ENCODE measurements at places on chromosomes 6 and 20.

DNA sequence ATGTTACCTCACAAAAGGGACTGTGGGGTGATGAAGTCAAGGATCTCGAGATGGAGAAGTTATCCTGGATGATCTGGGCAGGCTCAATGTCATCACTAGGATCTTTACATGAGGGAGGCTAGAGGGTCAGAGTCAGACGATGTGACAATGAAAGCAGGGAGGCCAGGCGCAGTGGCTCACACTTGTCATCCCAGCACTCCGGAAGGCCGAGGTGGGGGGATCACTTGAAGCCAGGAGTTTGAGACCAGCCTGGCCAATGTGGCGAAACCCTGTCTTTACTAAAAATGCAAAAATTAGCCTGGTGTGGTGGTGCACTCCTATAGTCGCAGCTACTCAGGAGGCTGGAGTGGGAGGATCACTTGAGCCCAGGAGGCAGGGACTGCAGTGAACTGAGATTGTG lies 68.8 kb downstream of the TTLL2 start:
- no peak for DNase-seq

- no peak for DNase-seq
Measured at GRCh38 chr6:145372671-145373151, 362.6 kb downstream of the EPM2A start.

DNA sequence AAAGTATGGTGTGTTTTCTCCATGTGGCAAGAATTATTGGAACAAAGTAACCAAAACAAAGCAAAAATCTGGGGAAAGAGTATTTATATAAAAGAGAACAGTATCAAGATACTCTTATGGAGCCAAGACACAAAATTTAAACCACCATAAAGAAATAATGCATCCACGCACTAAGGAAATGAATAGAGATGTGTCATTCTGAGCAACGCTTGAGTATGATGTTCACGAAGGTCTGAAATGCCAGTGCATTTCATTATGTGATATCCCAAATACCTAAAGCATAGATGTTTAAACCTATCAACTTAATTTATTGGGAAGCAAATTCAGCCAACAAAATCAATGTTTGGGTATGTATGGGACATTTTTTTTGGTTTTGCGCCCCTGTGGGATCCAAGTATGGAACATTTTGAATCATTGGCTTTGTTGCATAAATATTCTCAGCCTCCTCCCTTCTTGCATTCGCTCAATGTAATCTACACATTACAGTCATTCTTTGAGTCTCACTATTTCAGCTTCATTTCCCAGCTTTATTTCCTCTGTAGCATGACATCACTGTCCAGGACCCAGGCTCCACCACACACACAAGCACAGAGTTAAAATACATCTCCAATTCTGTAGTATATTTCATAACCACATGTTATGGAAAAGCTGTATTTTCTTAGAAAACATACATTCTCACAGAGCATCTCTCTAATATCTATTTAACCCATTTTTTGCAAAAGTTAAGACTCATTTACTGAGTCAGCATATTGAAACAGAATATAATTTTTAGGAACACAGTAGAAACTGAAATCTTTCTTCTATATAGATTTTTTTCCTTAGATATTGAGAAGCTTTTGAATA lies 11.6 kb upstream of the MOXD1 start:
- no peak for DNase-seq

DNA sequence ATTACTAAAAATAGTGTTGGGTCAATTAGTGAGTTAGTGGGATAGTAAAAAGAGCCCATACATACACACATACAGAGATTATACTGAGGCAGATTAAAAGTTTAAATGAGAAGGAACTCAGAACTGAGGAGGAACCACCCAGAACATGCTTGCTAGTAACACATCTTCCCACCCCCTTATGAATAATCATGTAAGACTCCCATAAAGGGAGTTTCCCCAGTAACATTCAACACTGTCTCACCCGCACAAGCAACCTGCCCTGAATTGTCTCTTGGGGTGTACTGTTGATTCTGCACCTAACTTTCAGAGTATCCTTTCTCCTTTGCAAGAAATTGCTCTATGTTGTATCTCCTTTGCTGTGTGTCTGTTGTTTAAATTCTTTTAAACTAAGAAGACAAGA lies 11.1 kb upstream of the HLA-DQB2 start:
- DNase-seq, result no peak

- no peak for DNase-seq
Measured at GRCh38 chr6:137389150-137389704, 105.0 kb downstream of the OLIG3 start.

DNA sequence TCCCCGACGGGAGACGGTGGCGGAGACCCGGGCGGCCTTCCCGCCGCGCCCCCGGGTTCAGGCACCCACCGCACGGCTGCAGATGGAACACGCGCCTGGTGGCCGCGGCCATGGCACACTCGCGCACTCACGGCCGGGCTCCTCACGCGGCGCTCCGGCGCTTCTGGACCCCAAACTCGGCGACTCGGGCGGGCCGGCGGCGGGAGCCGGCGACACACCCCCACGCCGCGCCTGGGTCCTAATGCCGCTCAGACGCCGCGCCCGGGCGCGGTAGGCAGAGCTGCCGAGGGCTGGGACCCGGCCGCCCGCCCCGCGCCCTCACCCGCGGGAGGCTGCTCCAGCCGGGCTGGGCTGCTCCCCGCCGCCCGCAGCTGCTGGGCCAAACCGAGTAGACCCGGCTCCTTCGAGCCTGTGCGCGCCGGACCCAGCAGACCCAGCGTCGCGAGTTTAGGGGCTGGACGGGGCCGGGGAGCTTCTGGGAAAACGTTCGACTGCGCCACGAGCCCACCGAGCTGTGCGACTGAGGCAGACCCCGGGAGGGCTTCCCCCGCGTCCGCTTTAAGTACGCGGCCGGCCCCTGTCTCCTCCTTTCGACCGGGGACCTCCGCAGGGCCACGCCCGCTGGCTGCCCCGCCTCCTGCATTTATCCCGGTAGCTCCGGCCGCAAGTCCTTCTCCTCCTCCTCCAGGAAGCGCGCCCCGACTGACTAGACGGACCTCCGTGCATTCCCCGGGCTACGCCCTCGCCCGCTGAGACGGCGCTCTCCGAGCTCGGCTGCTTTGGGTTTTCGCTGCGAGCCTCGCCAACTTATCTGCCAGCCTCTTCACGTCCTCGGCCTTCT lies at the start of gene SLC4A11:
Gene SLC4A11 (minus strand): TSS at position 165 of the 841 bp plus-strand sequence. CDS start 53 bp downstream, at position 112.
- no peak for DNase-seq

DNA sequence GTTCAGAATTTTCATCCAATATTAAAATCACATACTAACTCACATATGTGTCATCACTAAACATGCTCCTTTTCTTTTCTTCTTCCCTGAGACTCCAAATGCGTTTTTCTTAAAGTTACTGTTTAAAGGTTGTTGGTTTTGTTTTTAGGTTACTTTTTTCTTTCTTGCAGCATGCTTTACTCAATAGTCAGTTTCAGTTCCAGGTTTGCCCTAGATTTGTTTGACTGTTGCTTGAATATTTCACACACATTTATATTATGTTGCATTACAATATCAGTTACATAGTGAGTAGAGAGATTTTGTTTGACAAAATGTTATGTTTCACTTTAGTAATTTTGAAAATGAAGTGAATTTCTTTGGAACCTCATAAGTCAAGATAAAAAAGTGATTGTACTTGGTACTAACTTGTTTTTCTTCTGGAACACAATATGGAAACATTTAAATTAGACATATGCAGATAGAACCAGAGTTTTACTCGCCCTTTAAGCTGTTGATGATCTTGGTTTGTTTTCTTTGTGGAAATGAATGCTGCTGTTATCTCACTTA lies 27.3 kb downstream of the FNDC1 start:
- DNase-seq, result no peak

DNA sequence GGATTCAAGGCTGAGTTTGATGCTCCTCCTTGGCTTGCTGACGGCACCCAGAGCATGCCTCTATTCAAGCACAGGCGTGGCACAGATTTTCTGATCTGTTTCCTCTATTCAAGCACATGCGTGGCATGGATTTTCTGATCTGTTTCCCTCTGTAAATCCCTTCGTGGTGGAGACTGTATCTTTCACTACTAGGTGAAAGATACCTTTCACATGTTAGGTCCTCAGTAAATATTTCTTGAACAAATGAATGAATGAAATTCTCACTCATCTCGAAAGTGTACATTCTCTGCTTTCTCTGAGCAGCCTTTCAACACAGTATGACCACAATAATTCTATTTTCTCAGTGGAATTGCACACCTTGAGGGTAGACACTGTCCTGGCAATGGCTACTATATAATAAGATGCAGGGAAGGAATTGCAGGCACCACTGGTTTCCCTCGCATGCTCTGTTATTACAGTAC lies 72.6 kb upstream of the F13A1 start:
- no peak for DNase-seq

DNA sequence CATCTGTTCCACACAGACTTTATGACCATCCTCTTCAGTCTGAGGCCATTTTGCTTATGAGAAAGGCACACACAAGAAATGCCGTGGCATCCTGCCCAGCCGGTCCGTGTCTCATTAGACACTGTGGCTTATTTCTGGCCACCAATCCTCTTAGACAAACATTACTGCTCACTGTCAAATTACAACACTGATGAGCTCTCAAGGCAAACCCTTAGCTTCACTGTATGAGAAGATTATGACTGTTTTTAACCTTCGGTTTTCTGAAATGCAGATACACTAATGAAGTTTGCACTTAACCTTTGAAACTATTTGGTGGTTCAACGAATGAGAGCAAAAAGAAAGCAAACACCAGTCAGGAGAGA lies 50.5 kb upstream of the DST start:
- no peak for DNase-seq

DNA sequence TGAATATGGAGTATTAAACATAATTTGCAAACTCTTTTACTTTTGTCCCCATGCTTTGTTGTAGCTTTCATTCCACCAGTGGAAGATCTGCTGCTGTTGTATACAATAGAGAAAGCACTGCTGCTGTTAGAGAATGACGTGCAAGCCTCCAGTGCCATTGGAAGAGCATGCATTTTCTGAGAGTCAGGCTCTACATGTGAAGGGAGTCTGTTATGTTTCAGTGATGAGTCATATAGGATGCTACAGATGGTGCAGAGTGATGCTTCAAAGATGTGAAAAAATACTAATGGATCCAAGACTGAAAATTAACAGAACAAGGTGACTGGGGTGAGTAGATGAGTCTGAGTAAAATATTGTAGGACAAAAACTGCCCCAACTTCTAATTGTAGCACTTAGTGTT lies 22.4 kb upstream of the BACH2 start:
- no peak for DNase-seq

- DNase-seq, result no peak
Measured at GRCh38 chr6:137552809-137553208, 58.6 kb upstream of the OLIG3 start.

DNA sequence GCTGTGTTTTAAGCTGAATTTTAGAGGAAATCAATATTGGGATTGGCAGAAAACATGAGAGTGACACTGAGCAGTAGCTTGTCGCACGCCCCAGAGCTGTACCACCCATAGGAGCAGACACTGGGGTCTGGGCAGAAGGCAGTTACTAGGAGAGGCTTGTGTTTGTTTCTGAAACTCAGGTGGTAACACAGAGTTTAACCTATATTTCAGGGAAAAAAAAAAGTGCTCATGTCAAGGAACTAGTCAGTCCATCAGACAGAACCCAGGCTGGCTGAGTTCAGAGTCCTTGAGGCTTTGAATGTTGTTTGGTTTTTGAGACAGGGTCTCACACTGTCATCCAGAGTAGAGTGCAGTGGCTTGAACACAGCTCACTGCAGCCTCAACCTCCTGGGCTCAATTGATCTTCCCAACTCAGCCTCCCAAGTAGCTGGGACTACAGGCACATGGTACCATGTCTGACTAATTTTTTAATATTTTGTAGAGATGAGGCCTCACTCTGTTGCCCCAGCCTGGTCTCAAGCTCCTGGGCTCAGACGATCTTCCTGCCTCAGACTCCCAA lies 6.6 kb downstream of the SLC22A1 start:
- DNase-seq, result no peak

- DNase-seq, result no peak
Measured at GRCh38 chr6:44224029-44224964, 902 bp downstream of the SLC29A1 start.

DNA sequence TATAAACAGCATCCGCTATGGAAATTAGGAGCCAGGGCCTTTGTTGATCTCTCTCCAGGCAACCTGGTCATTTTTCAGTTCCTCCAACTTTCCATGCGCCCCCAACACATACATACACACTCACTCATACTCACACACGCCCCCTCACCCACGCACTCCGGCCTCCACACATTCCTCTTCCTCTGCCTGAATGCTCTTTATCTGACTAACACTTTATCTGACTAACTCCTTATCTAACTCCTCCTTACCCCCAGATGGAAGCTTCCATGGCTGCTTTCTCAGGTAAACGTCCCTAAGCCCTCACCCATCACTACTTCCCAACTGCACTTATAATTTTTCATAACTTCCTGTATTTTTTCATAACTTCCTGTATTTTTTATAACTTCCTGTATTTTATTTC lies 17.4 kb downstream of the CASS4 start:
- DNase-seq, result no peak

DNA sequence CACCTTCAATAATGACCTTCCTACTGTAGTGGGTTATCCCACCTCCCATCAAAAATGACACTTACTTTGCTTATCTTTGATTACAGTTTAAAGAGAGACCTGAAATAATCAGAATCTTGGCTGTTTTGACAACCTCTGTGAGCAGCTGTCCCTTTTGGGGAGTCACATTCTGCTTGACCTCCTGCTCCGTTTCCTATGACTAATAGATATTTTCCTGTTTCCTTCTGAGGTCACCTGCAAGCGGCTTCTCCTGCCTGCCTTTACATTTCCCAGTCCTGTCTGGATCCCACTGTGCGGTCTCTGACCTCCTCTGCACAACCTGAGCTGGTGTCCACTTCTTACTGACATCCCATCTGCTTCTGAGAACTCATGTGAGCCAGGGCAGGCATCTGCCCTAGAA lies 54.2 kb downstream of the TRAM2 start:
- DNase-seq, result no peak

- DNase-seq, result no peak
Measured at GRCh38 chr20:35461620-35462019, 6.2 kb downstream of the CEP250 start.

DNA sequence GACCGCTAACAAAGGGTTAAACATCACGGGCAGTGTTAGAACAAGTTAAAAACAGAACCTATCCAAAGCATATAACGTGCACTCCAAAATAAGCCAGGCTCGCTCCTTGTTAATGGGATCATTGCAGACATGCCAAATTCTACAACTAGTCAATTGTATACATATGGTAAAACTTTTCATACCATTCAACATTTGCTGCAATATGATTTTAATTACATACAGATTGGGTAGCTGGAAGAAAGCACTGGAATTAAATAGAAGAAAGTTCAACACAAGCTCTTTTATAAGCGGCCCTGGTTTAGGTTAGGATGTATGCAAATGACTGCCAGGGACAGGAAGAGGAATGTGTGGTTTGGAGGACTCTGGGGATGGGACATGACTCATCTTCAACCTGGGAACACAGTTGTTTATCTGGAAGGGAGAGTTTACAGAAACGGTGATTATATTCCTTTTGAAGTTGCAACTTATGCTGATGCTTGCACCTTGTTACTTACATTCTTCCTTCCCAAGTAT lies 62.5 kb upstream of the TIAM2 start:
- no peak for DNase-seq

GRCh38 chr6:93323630-93324029 lies 95.7 kb downstream of the EPHA7 start:
- DNase-seq, result no peak

- no peak for DNase-seq
Measured at GRCh38 chr6:15036690-15037245, 209.1 kb upstream of the JARID2 start.

Data from coronary artery (tissue), 2 donors.